SHP77 treated with DMSO at 0.1 percent for 48 hours (cell line): ENCODE measurements at places on chromosomes 12 and 14.

- DNase-seq = no peak
Measured at GRCh38 chr14:100824091-100824551, 1.8 kb upstream of the MEG3 start.

GRCh38 chr12:8678661-8679111, 16.1 kb upstream of the MFAP5 start:
- DNase-seq = no peak

- DNase-seq = no peak
Measured at GRCh38 chr14:78974691-78975090, 804.5 kb downstream of the NRXN3 start.

- no peak for DNase-seq
Measured at GRCh38 chr12:74441872-74442271, 95.8 kb upstream of the ATXN7L3B start.

DNA sequence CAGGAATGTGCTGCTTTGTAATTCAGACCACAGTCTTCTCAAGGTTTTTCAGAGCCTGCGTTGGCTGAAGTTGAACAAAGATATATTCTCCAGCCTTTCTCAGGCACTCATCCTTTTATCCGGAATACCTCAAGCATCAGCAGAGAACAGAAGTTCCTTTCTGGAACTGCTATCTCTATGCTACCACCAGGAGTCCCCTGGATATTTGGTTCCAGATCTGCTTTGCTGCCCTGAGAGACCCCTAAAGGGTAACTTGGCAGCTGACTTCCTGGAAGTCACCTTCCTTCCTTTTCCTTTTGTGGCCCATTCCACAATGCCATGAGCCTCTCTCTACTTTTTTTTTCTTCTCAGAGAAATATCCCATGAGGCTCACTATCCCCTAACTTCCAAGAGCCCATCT, 188.2 kb downstream of the PLCZ1 start:
- DNase-seq = no peak

- DNase-seq = no peak
Measured at GRCh38 chr12:9389796-9390195, 181.6 kb upstream of the PZP start.

DNA sequence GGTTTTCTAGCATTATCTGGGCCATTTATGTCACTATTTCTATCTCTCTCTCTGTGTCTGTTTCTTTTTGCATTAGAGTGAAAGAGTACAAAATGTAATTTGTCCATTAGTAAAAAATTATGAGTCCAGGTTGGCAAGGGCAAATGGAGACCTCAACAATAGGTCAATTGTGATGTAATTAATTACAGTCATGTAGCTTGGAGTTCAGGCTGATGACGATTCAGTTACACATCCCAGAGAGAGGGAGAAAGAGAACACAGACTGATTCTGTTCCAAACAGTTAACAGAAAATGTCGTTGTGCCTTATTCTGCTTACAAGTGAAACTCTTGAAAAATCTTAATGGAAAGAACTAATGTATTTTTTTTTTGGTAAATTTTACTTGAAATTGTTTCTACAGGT, 83.3 kb downstream of the ATXN7L3B start:
- DNase-seq = no peak

GRCh38 chr14:55938249-55938791, 179.9 kb upstream of the PELI2 start:
- DNase-seq = no peak

GRCh38 chr12:85057370-85057963, 21.3 kb downstream of the LRRIQ1 start:
- DNase-seq = no peak

DNA sequence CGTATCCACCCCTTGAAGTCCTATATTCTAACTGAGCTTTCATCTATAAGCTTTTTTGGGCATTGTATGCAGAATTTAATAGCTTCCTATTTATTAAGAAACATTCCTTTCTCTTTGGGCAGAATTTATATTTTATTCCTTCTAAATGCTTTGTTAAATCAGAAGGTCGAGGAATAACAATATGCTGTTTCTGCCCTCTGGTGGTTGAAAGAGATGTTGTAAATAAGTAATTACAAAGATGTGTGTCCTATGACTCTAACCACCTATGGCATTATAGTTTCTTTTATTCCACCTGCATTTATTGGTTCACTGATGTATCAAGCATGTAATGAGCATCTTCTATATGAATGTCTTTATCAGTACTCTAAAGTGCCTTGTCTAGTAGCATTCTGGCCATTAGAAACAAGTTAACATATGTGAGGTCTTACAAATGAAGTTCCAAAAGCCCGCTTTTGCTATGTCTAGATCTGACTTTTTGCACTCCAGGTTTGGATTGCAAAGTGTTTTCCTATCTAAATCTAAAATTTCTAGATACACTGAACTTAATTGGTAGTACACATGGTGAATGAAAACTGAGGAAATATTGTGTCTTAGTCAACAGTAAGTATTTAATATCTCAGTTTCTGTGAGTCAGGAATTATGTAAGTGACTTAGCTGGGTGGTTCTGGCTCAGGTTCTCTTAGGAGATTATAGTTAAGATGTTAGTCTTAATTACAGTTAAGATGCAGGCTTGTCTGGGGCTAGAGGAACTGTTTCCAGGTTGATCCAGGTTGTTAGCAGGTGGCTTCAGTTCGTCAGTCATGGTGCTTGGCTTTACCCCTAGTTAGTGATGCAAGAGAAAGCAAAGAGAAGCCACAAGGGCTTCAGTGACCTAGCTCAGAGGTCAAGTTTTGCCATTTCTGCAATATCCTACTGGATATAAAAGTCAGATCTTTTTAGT, 57.5 kb downstream of the PLEKHA5 start:
- no peak for DNase-seq

DNA sequence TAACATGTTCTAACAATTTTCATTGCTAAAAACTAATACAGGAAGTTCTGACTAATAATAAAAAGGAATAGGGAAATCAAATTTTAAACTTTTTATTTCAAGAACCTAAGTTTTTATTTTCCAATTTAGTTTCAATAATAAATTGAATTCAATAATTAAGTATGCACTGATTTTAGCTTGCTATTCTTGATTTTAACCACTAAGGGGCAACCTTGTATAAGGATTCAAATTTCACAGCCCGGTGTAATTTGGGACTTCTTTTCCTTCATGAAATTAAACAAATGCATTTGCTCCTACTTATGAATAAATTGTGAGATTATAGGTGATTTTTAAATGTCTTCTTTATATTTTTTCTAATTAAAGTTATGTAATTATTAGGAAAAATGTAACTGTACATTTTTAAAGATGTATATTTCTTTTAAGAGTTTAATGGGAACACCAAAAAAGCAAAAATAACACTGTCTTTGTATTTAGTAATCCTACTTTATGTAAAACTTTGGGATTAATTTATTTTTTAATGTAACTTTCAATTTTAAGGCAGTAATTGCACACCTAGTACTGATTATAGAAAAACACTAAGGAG, 241.4 kb upstream of the PDZRN4 start:
- no peak for DNase-seq

DNA sequence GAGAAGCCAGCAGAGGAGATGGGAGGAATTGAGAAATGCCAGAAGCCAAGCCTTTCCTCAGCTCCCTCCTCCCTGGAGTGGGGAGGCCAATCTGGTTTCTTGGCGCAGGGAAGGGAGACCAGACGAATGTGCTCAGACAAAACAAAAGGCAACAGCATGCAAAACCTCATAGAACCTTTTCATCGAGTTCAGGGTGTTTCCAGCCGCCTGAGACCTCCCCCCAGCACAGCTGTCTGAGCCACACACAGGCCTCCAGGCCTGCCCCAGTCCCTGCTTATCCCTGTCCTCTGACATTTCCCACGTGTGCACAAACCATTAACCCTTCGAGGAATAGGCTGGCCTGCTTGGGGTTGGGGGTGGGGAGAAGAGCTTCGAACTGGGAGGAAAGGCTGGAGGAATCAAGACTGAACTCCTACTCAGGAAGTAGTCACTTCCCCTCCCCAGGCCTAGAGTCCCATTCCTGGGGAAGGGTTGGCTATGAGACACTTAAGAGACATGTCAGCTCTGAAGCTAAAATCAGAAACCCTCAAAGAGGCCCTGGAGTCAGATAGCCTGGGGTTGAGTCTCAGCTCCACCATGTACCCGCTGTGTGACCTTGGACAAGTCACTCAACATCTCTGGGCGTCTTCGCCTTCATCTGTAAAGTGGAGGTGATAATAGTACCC, 10.7 kb downstream of the TBX3 start:
- no peak for DNase-seq

GRCh38 chr14:90629471-90629870, 186.8 kb downstream of the TTC7B start:
- no peak for DNase-seq

DNA sequence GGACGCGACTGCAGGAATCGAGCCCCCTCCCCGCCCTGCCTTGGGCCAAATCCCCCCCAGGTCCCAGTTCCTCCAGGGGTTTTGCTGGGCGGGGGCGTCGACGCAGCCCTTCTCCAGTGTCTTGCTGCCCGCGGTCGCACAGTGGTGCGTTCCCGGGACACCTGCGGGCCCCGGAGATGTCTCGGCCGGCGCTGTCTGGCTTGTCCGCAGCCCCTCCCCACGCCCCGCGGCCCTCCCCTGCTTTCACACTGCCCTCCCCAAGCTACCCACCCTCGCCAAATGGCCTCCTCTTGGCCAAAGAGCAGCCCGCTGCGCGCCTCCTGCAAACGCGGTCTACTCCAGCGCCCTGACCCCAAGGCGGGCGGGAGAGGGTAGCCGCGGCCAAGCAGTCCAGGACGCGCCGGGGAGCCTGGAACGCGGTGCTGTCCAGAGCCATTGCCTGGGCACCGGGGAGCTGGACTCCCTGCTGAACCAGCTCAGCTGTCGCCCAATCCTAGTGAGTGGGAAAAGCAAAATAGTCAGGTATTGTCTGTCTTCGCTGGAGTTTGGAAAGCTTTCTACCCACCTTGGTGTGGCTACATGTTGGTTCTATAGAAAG, 122.0 kb downstream of the AACS start:
- DNase-seq = no peak

GRCh38 chr12:62760779-62761178, 174.2 kb downstream of the PPM1H start:
- DNase-seq = no peak

DNA sequence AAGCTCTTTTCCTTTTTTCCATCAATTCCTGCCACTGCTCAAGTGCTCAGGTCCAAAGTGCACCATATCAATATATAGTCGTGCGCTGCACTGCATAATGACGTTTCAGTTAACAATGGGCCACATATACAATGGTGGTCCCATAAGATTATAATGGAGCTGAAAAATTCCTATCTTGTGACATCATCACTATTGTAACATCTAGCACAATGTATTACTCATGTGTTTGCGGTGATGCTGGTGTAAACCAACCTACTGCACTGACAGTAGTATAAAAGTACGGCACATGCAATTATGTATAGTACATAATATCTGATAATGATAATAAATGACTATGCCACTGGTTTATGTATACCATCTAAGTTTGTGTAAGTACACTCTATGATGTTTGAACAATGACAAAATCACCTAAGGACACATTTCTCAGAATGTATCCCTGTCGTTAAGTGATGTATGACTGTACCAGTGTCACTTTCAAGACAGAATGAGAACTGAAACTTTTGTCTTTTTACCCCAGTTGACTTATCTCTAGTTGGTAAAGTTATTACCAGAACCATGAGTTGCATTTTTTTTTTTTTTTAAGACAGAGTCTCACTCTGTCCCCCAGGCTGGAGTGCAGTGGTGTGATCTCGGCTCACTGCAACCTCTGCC, 53.7 kb upstream of the INSM2 start:
- DNase-seq = no peak
